ENCODE measurements at places on chromosomes 2 and 18.

DNA sequence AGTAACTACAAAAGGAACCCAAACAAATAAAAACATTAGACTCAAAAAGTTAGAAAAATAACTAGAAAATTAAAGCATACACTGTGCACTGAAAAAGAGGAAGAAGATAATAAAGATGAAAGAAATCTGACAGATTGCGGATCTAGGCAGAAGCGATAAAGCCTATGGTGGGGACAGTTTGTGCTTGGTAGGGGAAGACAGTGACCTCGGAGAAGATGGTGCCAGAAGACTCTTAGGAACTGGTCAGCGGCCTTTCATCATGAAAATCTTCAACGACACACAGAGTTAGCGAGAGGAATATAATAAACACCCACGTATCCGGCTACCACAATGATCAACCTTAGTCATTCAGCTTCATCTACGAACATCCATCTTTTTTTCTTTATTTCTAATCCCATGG, 180.5 kb downstream of the HDAC4 start:
- DNase-seq, result no peak

DNA sequence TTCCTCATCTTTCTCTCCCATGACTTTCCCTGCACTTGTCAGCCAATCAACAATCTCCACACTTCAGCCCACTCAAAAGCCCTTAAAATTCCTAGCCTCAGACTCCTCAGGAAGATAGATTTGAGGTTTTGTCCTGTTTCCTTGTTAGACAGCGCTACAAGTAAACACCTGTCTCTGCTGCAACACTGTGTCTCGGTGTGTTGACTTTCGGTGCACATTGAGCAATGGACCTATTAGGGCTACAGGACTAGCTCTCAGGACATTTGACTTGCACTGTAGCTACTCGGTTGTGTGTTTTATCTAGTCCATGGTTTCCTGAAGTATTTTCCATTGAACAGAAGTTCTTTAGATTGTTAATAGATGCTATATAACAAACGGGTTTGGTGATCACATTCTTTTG, 140.9 kb upstream of the XPO1 start:
- DNase-seq, result no peak

GRCh38 chr18:78876868-78877267, 102.8 kb upstream of the SALL3 start:
- no peak for DNase-seq

DNA sequence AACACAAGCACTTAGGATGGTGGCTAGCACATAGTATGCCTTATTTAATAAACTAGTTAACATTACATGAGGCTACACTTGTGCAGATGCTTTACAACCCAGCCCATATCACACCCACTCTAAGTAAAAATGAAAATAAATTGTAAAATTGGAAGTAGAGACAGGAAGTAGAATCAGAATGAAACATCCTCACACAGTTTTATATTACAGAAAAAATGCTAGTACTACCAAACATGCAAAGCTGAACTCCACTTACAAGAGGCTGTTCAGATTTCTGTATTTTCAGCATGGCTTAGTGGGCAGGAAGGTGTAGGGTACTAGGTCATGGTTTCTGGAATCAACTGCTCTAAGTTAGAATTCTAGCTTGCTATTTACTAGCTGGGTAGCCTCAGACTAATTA, 18.2 kb upstream of the CRIM1 start:
- DNase-seq, result no peak

DNA sequence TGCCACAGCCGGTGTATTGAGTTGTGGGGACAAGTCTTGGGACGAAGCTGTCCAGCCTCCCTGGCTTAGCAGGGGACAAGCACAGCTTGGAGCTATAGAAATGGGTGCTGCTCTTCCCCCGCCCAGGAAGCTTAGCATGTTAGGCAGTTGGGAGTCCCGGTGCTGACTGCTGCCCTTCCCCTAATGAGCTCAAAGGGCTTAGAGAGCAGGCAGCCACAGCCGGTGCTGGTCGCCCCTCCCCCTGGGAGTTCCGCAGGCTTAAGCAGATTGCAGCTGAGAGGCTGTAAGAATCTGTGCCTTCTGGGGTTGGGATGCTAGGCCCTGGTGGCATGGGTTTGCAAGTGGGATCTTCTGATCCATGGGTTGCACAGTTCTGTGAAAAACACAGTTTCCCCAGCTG, 237.3 kb downstream of the DCDC2C start:
- DNase-seq, result no peak

DNA sequence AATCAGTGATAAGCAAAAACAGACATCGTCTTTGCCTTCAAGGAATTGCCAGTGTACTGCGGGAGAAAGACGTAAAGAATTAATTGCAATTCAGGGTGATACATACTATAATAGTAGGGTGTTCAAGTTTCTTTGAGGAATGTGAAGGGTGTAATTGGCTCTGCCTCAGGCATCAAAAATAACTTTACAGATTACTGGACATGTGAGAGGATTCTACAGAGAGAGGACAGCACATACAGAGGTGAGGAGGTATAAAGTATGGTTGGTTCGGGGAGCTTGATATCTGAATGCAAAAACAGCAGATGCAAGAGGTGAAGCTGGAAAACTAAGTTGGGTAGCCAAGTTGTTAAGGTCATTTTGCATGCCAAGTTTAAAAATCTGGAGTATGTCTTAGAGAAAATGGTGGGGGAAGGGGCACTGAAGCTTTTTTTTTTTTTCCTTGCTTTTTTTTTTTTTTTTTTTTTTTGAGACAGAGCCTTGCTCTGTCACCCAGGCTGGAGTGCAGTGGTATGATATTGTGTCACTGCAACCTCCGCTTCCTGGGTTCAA, 227.5 kb upstream of the FOSL2 start:
- no peak for DNase-seq

DNA sequence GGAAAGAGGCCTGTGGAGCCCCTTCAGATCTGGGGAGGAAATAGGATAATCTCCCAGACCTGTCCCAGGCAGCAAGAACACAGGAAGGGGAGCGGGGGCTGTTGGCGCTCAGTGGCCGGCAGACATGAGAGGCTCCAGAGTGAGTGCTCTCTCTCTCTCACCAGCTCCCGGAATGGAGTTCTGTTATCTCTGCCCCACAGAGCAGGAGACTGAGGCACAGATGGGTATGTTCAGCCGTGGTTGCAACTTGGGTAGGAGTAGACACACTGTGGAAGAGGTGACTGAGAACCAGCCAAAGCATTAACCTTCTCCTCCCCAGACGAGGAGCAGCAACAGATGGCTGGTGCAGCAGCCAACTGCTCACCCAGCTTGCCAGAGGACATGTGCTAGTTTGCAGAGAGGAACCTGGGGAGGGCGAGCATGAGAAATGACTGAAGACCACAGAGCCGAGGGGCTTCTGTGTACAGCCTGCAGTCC, 82.0 kb downstream of the NRP2 start:
- DNase-seq, result no peak

GRCh38 chr2:241204010-241204384, 15.5 kb downstream of the ANO7 start:
- DNase-seq, result no peak
